ENCODE measurements at places on chromosomes 16 and 17.

DNA sequence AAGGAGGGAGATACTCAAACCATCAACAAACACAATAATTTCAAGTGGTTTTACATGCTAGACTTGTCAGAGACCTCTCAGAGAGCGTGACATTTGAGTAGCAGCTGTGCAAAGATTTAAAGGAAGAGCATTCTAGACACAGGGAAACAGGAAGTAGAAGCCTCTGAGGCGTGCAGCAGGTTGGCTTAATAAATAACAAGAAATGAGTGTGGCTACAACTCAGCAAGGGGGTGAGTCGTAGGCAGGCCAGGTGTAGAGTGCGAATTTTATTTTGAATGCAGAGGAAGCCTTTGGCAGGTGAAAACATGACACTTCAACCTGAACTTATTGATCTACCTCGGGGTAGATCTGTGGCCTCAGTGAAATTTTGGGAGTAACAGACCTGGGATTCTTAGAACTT is 73.2 kb upstream of the MRTFB start:
- no peak for DNase-seq

GRCh38 chr17:32976131-32976530 is 15.5 kb upstream of the SPACA3 start:
- no peak for DNase-seq

DNA sequence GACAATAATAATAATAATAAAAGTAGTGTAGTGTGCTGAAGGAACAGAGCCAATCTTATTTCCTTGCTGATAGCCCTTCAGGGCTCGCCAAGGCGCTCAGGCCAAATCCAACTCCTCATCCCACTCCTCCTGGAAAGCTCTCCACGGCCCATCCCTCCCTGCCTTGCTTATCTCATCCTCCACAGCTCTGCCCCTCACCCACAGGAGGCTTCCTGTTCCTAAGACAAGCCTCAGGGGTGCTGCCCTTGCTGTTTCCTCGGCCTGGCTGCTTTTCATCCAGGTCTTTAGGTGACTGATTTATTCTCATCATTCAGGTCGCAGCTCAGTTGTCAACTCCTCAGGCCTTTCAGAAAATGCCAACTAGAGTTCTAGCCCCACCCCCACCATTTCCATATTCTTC is 11.2 kb downstream of the GTF3C1 start:
- no peak for DNase-seq

DNA sequence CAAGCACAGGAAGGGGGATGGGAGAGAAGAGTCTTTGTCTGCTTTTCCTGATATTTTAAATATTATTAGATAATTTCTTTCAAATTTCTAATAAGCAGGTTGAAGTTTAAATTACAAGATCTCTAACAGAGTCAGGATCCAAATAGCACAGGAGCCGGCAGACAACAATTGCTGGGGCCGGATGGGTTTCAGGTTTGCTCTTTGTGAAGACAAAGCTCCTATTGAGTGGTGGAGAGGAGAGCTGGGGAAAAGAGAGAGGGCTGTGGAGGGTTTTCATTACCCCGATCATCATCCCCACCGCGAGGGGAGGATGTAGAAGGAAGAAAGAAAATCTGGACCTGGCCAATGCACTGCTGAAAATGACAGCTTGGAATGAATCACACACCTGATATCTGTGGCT is 197.3 kb downstream of the SOX9 start:
- DNase-seq: no peak

DNA sequence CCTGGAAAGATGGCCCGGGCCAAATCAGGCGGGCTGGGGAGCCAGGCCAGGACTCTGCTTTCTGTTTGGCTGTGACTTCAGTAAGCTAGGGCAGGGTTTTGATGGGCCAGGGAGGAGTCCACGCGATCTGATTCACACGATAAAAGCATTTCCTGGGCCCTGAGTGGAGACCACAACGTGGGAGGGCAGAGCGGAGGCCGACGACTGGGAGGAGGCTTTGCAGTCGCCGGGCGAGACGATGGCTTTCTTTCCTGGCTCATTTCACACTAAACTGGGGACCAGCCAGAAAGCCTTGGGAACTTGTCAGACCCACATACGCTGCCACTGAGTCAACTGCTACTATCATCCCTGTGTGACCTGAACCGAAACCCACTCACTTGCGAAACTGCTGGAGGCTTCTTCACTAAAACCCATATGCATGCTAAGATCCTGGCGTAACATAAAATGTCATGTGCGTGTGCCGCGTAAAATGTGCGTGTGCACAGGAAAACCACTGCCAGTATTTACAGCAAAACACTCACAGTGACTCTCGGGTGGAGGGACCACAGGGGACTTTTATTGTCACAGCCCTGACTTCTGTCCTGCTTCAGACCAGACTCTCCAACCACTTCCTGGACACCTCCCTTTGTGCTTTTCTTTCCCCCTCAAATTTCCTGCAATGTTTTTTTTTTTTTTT is 14.2 kb upstream of the RHBDF2 start:
- DNase-seq: peak; percentile 88

- DNase-seq: no peak
Observed at GRCh38 chr17:76549215-76549518, 9.3 kb downstream of the PRCD start.

GRCh38 chr17:46979147-46979863 is at the start of gene RPRML:
TSS of gene RPRML (minus strand) at chr17:46979253. CDS start at chr17:46979007, 246 bp downstream.
- DNase-seq: no peak

GRCh38 chr16:81112453-81112852 is 16.3 kb upstream of the GCSH start:
- DNase-seq: no peak

DNA sequence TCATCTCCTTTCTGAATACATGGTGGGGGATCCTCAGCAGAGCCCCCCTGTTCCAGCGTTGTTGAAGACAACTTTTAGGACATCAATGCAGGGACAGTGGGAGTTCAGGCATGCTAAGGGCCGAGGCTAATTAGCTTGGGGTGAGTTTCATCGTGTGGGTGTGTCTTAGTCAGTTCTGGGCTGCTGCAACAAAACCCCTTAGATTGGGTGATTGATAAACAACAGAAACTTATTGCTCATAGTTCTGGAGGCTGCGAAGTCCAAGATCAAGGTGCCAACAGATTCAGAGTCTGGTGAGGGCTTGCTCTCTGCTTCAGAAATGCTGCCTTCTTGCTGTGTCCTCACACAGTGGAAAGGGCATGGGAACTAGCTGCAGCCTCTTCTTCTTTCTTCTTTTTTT is 214.0 kb downstream of the NTN1 start:
- DNase-seq: no peak

DNA sequence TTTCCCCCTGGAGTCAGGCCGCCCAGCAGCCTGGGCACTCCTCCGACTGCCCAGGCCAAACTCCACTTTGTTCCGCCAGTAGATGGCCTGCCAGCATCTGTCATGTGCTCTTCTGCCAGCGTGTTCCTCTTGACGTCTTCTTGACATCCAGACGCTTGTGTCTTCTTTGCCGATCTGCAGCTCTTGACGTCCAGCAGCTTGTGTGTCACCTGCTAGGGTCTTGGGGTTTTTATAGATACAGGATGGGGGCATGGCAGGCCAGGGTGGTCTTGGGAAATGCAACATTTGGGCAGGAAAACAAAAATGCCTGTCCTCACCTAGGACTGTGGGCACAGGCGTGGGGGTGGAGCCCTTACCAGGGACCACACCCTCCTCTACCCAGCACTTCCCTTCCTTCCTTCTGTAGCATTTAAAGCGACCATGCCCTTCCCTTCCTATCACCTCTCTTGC is 88.7 kb downstream of the BMERB1 start:
- DNase-seq: no peak

DNA sequence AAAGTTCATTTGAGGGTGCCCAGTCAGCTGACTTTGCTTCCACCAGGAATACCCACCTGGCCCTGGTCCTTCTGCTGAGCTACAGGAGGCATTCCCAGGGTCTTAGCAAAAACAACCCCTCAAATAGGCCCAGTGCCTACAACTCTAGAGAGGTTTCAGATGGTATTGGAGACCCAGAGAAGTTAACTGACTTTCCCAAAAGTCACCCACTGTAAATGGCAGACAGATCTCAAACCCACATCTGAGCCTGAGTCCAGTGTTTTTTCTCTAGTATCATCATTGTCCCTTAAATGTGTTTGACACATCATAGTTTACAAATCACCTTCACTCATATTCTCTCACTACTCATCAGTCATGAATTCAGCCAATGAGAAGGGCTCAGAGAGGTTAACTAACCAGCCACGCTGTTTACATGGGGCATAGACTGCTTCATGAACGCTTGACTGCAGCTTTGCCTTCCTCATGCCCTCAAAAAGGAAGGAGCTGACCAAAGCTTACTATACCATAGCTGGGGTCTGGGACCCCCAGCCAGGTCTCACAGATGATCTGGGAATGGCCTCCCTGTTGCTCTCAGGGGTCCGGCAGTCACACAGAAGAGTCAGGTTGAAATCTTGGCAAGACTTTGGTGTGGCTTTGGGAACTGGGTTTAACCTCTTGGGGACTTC is 3.7 kb downstream of the PHOSPHO1 start:
- DNase-seq: no peak

- peak; percentile 52 for DNase-seq
Observed at GRCh38 chr16:10949424-10949970, 5.1 kb downstream of the CLEC16A start.

DNA sequence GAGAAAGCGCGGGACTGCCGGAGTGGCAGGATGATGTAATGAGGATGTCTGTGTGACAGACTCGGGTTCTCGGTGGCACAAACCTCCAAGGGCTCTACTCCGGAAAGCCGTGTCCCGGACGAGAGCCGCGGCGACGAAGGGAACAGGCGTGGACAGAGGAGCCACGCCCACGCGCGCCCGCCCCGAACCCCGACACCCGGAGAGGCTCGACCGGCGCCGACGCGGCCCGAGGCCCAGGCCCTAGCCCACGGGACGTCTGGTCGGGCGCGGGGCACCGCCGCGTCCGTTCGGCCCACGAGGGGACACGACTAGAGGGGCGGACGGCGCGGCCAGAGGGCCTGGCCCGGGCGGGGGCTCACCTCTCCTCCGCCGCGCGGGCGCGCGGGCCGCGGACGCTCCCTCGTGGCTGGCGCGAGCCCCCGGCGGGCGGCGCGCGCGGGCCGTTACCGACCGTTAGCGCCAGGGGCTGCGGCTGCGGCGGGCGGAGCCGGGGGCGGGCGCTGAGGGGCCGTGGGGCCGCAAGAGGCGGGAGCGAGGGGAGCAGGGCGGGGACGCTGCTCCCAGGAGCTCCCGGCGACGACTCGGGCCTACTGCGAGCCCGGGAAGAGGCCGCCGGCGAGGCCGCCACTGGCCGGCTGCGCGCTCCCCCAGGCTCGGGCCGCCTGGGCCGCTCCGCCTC is 2.1 kb upstream of the IRX5 start:
- peak; percentile 48 for DNase-seq

GRCh38 chr17:59838052-59838916 is 54.5 kb downstream of the TUBD1 start:
- DNase-seq: peak; percentile 30

- DNase-seq: no peak
Observed at GRCh38 chr16:64440421-64440831, 681.4 kb downstream of the CDH11 start.

DNA sequence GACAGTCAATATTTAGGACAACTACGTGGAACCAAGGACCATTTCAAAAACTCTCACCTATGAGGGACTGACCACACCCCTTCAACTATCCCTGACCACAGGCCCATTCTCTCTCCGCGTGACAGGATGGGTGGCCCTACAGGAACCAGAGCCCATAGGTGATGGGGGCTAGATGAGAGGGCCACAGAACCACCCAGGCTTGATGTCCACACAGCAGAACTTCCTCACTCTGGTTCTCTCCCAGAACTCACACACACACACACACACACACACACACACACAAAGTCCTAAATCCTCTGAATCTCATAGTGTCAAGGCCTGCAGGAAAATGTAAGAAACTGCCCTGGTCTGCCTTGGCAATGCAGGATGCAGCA is 1.5 kb downstream of the ZNF319 start:
- no peak for DNase-seq

DNA sequence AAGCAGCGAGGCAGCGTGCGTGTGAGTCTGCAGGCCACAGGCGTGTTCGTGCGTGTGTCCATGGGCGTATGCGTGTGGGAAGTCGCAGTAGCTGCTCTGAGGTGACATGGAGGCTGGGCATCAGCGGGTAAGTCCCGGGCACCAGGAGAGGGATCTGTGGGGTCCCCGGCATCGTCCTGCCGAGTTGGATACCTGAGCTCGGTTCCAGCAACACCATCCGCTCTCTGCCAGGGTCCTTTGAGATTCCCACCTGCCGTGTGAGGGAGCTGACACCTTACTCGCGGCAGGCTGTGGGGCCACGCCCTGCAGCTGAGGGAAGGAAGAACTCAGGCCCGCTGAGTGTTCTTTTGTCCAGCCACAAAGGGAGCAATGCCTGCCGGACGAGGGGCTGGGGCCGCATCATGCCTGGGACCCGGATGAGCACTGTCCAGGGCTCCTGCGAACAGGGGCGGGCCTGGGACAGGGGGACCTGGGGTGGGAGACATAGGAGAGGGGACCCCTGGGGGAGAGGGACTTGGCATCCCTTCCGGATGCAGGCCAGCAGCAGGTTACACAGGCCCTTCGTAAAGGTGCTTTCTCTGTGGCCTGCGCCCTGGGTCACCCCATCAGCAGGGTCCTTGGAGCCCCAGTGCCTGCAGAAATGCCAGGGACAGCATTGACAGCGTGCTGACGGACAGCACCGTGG is 5.0 kb upstream of the SNAI3 start:
- no peak for DNase-seq

GRCh38 chr17:76151896-76152454 is 10.9 kb upstream of the FOXJ1 start:
- peak; percentile 49 for DNase-seq

DNA sequence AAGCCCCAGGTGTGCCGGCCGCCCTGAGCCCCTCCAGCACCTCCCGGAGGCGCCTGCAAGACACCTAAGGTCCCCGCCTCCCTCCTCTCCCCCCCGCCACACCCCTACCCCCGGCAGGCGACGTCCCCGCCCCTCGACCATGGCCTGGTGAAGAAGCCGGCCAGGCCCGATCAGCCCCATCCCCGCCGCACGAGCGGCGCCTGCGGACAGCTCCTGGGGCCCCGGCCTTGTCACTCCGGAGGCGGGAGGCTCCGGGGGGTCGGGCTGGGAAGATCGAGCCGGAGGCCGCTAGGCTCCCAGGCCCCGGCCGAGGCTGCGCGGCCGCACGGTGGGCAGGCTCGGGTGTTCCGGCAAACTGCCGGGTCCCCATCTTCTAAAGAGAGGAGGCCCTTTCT is 405 bp upstream of the ACE start:
- no peak for DNase-seq

- peak; percentile 83 for DNase-seq
Observed at GRCh38 chr17:49217651-49218413, 7.3 kb downstream of the ABI3 start.

DNA sequence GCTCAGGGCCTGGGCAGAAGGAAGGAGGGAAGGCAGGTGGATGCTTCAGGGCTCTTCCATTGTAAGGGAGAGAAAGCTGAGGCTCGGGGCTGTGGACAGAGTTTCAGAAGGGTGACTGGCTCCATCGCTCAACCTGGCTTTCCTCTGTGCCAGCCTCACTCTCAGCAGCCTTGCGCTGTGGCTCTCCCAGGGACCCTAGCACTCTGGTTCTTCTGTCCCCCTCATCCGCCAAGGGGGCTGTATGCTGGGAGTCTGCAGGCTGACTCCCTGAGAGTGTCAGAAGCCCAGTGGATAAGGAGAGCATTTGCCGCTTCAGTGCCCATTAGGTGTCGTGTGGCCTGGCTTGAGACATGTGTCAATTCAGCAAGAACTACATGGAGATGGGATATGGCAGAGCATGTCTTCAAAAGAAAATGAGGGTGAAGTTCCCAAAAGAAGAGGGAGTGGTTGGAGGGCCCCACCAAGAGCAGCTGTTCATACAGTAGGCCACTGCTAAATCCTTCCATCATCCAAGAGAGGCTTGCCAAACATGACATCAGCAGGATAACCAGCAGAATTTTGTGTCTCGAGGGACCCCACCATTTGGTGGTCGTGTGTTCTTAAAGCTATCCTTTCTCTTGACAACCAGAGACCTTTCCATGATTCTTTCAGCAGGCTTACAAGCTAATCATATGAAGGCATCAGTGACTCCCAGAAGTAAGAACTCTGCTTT is 148.2 kb downstream of the IRX5 start:
- no peak for DNase-seq

All from CD4-positive, alpha-beta T cell treated with Interleukin-1 beta for 1 hour (primary cell).